ENCODE measurements at places on chromosomes 6 and 20.

GRCh38 chr20:21145424-21145823 is 19.5 kb downstream of the KIZ start:
- no peak for DNase-seq

GRCh38 chr6:3353939-3354338 is 95.2 kb downstream of the PSMG4 start:
- no peak for DNase-seq

- no peak for DNase-seq
Observed at GRCh38 chr6:85124472-85125354, 325.2 kb upstream of the NT5E start.

DNA sequence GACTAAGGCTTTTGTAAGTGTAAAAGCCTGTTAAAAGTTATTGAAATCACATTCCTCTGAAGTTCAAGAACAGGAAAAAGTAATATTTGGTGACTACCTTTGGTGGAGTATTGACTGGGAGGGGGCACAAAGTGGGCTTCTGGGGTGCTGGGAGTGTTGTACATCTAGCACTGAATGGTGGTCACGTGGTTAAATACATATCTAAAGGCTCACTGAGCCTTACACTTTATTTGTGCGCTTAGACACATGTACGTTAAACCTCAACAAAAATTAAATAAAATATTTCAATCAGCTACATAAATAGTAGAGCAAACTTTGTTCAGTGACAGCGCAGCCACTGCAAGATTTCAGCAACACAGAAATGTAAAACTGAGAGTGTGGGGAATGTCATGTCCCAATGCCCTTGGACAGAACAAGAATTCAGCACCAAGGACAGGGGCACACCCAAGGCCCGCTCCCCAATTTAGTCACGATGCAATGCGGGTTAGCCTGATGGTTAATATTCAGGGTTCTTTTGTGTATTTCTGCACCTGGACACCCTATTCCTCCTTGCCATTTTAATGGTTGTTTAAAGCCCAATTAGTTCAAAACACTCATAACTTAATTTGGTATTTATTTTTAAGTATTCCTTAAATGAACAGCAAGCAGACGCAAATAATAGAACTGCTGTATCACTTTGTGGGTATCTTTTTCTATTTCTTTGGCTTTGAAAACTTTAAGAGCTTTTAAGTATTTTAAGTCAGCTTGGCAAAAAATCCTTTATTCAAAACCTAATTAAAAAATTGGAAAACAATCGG is 37.4 kb downstream of the ANGPT4 start:
- peak; percentile 29 for DNase-seq

GRCh38 chr6:120378582-120379220 is 955.6 kb downstream of the TBC1D32 start:
- DNase-seq, result peak; percentile 8

DNA sequence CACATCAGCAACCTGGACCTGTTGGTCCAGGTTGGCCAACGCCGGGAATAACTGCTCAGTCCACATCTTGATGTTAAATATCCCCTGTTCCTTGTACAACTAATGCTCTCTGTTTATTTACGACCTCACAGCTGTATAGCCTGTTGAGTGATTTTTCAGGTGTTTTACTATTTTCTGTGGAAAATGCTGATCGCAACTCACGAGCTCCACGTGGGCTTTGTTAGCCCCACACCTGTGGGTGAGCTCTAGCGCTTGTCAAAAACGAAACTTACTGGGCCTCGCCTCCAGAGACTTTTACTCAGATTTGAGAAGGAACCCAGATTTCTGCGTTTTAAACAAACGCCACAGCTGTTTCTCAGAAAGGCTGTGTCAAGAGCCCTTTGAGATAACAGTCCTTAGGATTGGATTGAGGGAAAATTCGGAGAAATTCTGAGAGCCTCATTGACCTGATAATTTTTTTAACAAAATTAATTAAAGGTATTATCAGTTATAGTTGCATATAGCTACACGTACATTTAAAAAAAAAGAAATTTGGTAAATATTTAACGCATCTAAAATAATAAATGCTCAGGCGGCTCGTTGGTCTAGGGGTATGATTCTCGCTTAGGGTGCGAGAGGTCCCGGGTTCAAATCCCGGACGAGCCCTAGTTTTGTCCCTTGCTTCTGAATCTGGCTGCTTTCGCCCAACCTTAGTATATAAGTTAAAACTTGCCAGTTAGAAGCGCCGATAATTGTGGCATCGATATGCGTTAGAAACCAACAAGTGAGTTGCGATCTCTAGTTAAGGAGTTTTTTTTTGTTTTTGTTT is 16.7 kb downstream of the HMGN4 start:
- DNase-seq, result peak; percentile 74

- DNase-seq, result no peak
Observed at GRCh38 chr20:47024461-47024937, 129.9 kb downstream of the EYA2 start.

DNA sequence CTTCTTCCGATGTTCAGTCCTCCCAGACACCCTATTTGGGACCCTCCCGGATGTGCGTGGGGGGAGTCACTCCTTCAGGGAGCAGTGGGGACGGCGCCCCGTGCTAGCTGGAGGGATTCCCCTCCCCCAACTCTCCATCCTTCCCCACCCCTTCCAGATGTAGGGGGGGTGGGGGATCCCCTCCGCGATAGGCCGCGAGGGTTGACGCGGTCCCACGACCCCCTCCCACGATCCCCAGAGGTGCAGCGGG is 548 bp downstream of the GNL1 start:
- no peak for DNase-seq

- peak; percentile 70 for DNase-seq
Observed at GRCh38 chr6:129312880-129313279, 397.1 kb downstream of the ARHGAP18 start.

GRCh38 chr20:52461582-52461981 is 270.0 kb upstream of the ZFP64 start:
- no peak for DNase-seq

DNA sequence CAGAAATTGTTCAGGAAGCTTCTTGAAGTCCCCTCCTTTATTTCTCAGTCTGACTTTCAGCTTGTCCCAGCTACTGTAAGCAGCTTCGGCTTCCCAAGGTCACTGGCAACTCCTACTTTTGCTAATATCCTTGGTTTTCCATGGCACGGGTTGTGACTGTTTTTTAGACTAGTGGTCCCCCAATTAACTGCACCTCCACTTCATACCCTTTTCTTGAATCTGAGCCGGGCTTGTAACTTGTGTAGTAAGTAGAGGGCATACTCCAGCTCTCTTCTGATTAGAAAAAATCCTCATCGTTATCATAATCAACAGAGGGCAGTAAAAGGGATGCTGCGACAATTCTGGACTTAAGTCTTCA is 162.3 kb upstream of the TNFAIP3 start:
- no peak for DNase-seq

- no peak for DNase-seq
Observed at GRCh38 chr6:155985660-155986138, 530.1 kb upstream of the NOX3 start.

DNA sequence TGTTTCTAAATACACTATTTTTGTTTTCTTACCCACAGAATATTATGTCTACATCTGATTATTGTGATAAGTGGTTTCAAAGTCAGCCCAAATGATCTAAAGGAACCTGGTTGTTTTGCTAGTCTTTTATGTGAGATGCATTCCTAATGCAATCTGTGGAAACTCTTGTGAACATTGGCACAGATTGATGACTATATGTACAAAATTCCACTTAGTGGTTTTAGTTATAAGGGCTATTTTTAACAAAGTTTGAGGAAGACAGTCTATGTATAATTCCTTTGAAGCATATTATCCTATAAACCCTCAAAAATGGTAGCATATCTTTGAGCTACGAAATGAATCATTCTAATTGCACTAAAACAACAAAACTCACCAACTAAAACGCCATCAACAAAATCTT is 140.9 kb downstream of the GRIK2 start:
- DNase-seq, result peak; percentile 49

DNA sequence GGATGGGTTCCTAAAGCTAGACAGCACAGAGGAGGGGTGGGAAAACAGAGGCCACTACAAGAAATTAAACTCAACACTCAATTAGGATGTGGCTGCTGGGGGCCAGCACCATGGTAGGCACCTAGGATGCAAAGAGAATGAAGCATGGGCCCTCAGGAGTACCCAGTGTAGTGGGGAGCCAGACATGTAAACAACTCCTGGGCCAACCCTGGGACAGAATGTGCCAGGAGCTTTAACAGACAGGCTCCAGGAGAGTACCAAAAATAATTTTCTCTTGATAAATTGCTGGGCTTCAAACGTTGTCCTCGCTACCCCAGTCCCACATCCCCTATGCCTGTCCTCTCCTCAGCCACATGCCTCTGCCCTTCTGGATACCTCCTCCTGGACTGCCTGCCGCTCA is 1.7 kb downstream of the TMEM151B start:
- DNase-seq, result no peak

DNA sequence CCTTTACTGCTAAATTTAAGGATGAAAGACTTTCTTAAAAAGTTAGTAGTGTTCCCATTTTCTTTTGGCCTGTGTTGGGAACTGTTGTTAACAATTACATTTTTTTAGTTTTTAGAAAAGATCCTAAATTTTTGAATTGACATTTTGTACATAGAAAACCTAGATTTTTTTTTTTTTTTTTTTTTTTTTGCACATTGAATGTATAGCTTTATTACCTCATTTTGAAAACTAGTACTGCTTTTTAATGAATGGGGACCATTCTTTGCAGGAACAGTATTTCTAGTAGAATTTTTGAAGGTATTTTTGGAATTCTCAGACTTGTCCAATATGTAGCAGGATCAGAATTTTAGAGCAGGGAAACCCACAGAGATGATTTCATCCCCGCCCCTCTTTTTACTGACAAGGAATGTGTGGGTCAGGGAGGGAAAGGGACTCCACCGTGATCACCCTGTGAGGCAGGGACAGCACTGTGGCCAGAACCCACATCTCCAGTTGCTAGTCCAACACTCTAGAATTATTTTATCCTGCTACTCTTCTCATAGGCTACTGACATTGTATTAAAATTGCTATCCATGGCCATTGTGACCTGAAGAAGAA is 154.4 kb upstream of the SUPT3H start:
- DNase-seq, result no peak

- DNase-seq, result no peak
Observed at GRCh38 chr6:72037006-72037405, 150.7 kb downstream of the RIMS1 start.

DNA sequence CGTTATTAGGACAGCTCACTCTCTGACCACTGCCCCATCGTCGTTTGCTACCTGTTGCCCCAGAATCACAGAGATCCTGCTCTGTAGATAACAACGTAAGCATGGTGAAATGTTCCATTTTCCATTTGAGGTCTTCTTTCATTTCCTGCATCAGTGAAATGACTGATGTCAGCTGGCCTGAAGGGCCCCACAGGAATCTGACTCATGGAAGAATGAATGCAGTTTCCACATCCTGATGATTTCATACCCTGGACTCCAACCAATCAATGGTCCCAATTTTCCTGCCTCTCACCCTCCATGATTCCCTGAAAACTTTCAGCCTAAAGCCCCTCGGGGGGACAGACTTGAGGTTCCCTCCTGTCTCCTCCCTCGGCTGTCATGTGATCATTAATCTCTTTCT is 394.4 kb upstream of the CDH4 start:
- peak; percentile 36 for DNase-seq

DNA sequence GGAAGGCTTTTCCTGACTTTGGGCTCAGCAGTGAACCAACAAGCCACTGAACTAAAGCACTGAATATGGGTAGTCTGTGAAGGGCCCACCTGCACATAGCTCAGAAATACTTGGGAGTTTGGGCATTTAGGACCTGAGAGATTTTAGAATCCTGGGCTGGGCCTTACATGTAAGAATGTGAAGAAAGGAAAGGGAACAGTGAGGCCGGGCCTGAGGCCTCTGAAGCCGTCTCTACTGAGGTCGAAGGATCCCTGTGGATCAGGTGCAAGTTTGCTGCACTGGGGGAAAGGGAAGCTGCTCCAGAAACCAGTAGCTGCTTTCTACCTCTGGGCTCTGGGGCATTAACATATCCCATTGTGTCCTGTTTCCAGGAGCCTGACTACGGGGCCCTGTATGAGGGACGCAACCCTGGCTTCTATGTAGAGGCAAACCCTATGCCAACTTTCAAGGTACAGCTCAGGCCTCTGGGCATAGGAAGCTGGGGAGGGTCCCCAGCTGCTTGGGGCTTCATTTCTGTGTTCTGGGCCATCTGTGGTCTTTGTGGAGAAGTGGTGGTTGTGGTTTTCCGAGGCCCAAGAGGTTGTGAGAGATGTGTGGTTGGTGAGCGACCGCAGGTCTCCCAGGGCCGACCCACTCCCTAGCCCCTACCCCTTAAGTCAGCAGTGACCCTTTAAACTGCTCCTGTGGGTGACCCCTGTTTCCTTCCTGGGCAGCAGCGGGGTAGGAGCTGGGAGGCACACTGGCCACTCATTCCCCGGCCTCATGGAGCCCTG is 30.3 kb downstream of the PLCG1 start:
- DNase-seq, result no peak

DNA sequence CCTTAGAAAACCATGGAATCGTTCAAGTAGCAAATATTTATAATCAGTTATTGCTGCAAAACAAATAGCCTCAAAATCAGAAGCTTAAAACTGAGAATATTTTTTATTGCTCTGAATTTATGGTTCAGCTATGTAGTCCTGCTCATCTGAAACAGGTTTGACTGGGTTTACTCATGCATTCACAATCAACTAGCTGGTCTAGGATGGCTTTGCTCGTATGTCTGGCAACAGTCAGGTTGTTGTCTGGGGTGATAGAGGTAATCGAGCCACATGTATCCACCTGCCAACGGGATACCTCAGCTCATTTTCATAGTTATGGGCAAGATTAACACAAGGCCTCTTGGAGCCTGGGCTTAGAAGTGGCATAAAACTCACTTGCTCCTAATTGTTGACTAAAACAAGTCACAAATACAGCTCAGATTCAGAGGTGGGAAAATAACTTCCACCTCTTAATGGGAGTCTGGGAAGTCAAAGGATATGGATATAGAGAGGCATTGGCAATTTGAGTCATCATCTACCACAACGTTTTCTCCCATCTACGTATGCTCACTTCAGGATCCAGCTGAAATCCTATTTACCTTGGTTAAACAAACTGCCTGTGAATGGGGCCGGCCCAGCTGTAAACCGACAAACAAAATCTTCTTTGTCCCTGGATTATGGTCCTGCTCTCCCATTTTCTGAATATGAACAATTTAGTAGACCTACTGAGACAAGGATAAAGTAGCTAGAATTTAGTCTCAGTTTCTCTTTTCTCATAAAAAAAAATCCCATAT is 54.5 kb upstream of the TENT5A start:
- no peak for DNase-seq

DNA sequence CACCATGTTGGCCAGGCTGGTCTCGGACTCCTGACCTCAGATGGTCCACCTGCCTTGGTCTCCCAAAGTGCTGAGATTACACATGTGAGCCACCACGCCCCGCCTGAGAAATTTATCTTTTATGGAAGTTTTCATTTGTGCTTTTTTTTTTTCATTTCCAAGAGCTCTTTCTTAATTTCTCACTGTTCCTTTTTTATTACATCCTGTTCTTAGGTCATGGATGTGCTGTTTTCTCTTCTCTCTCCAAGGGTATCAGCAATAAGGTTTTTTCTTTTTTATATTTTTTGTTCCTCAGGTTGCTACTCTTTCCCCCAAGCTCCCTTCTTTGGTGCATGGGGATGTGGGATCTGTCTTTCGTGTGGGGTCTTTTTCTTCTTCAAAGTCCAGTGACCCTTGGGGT is 21.2 kb upstream of the LSM14B start:
- DNase-seq, result no peak

Measured in iris pigment epithelial cell (primary cell).